MG63 (cell line): ENCODE measurements at places on chromosomes 5 and 9.
A peak's percentile ranks its signal among the peaks of the same experiment; 100 is the strongest.

- DNase-seq, result peak; percentile 28
These were observed 292.0 kb downstream of the FANCC start for GRCh38 chr9:95025213-95026147.

DNA sequence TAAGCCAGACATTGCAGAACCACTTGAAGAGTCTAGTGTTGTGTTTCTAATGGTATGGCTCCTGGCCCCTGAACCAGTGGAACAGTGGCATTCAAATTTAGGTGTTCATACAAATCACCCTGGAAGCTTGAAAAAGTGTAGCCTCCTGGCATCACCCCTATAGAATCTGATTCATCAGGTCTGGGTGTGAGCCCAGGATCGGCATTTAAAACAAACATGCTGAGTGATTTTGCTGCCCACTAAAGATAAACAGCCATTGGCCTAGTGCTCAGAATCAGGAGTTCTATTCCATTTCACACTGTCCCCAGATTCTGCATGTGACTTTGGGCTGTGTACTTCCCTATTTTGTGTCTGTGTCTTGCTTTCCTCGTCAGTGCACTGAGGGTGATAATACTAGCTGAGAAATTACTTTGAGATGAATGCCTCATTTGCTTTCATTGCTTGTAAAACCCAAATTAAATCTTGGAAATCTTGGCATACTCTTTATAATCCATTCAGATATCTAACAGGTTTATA is 241.5 kb upstream of the CLINT1 start:
- DNase-seq, result peak; percentile 81

- DNase-seq, result peak; percentile 57
These were observed 3.0 kb upstream of the PROB1 start for GRCh38 chr5:139397921-139398320.

GRCh38 chr5:53359916-53360517 is 120.4 kb upstream of the FST start:
- DNase-seq, result no peak

DNA sequence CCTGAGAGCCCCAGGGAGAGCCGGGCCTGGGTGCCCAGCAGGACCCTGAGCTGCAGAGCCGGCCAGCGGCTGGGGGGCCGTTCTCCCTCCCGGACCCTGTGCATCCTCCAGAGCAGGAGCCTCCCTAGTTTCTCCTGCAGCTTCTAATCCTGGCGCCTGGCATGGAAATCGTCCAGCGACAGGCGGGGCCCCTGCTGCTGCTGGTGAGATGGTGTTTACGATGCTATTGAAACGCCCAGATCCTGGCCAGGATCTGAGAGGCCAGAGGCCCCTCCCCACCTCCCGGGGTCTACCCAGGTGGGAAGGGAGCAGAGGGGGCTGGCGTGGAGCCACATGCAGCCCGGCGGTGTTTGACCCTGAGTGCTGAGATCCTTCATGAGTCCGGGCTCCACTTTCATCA is 38.2 kb upstream of the CEP72 start:
- no peak for DNase-seq

DNA sequence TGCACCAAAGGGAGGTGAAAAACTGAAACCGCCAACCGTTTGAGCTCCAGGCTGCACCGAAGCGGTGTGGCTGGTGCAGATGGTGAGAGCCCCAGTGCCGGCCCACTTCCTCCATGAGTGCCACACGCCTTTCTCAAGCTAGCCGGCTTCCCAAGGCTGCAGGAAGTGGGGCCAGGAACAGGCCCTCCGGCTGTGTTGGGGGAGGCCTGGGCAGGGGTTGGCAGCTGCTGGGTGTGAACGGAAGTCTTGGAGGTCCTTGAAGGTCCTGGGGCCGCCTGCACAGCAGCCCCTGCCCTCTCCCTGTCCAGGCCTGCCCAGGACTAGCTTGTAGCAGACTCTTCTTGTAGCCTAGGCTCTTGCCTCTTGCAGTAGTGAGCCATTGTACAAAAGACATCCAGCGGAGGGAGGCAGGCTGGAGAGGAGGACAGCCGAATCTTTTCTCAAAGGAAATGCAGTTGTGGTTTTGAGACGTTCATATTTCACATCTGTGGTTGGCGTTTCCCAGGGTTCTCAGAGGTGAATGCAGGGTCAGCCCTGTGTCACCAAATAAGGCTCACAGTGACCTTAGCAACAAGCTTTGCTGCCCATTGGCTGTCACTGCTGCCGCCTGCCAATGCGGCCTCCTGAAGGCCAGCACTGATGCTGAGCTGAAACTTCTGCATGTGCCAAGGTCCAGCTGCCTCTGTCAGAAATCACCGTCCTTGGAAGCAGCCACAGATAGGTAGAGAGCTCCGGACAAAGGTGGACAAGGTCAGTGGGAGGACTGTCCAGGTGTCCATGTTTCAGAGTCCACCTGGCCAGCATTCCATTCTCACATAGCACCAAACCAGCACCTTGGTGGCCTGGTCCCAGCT is 23.9 kb downstream of the IRF1 start:
- DNase-seq, result no peak

- DNase-seq, result no peak
These were observed 33.1 kb upstream of the SETD9 start for GRCh38 chr5:56876327-56876726.

DNA sequence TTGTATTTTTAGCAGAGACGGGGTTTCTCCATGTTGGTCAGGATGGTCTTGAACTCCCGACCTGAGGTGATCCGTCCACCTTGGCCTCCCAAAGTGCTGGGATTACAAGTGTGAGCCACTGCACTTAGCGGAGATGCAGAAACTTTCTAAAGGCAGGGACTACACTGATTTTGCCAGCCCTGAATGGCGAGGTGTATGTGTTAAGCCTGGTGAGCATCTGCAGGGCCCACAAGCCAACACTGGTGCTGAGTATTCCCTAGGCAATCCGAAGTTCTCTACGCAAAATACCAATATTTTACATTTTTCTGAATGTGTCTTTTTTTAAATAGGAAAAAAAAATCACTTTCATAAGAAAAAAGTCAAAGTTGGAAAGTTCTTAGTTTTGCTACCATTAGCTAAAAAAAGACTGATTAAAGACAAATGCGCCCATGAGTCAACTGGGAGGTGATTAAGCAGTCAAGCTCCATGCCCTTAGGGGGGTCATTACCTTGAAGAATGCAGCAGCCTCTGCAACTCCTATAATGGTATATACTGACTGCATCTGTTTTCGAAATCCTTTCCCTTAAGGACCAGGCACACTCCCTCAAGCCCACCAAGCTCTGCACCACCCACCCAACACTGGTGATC is 502.8 kb downstream of the BNC2 start:
- DNase-seq, result peak; percentile 88

DNA sequence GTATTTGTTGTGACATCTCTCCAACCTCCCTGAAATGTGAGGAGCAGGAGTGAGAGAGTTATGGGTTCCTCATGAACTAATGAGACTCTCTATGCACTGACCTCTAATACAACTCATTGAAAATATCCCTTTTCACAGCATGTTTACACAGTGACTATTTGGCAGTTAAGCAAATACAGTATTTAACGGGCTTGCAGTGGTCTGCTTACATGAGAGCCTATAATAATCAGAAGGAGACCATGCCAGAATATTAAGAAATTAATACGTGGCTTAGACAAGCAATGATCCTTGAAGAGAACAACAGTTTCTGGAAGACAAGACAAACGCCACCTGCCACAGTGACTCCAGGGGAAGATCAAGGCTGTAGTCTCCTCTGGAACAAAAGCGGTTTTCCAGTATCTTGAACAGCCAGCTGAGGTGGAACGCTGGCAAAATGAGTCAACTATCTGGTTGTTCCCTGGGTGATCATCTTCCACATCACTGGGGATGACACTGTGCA is 424.5 kb downstream of the DMAC1 start:
- DNase-seq, result no peak
